ENCODE measurements at places on chromosomes 11 and 22.

GRCh38 chr11:34303028-34303570 is 54.7 kb downstream of the ABTB2 start:
- no peak for DNase-seq

- DNase-seq = no peak
These were observed 645.6 kb upstream of the LUZP2 start for GRCh38 chr11:23851216-23851615.

GRCh38 chr11:64220271-64220670 is 5.7 kb downstream of the TRPT1 start:
- no peak for DNase-seq

DNA sequence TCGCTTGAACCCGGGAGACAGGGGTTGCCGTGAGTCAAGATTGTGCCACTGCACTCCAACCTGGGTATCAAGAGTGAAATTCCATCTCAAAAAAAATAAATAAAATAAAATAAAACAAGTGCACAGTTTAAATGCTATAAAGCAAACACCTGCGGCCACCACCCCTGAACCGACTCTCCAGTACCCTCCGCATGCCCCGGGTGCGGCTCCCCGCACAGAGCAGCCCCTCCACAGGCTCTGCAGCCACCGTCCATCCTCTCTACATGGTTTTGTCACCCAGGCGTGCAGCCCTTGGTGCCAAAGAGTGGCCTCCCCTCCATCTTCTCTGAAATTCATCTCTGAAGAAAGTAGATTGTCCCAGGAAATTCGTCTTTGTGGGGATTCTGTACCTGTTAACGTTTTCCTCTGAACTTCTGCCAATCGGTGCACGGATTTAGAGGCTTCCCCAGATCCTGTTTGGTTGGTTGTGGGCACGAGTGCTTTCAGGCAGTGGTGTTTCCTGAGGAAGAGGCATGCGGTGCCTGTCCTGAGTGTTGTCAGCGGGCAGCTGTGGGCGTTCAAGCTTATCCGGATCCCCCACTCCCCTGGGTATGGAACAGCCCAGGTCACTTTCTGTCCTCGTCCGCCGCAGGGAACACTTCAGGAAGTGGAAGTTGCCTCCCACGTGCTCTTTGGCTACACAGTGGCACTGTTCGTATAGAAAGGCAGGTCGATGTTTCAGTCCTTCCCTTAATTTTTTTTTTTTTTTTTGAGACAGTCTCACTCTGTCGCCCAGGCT is 4.1 kb downstream of the MIOX start:
- no peak for DNase-seq

DNA sequence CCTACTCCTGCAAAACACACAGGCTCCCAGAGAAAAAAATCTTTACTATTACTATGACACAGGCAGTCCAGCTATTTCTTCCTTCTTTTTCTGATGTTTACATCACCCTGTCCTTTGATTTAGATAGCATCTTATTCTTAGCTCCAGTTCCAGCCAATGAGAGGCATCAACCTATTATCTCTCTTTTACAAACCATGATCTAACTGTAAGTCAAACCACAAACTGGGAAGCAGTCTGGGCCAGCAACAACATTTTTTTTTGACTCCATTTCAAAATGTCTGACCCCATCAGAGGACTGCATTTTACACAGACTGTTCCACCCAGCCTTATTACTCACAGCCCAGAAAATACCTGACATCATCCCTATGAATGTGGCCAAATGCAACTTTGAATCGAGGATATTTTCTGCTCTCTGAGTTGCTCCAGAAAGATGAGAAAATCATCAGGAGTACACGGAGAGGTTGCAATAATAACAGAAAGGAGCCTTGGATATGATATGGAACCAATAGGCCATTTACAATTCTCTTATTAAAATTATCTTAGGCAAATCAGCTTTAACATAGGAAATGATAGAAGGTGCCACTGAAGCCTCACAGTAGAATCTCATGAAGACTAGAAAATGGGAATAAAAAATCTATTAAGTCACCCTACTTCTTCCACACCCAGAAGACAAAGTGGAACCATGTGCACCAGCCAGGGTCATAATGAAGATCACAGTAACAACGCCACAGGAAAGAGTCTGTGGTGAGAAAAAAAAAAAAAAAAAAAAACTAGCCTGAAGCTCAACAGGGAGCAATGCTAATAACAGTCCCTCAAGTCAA is 21.2 kb downstream of the TBRG1 start:
- no peak for DNase-seq

- DNase-seq = peak; percentile 36
These were observed at the start of gene CDC42EP2 for GRCh38 chr11:65314501-65315203. Gene CDC42EP2, plus strand, starts transcription at chr11:65314866. Its CDS starts 6,033 bp downstream, at chr11:65320899.

DNA sequence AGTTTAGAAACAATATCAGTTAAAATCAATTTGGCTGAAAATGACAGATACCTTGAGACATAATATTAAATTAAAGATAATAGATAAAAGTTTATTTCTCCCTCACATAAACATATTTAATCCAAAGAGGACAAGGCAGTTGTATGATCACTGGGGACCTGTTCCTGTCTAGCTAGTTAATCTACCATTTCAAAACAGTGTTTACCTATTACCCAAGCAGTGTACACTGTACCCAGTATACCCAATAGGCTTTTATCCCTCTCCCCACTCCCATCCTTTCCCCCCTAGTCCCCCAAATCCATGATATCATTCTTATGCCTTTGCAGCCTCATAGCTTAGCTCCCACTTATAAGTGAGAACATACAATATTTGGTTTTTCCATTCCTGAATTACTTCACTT is 229.7 kb upstream of the LARGE1 start:
- no peak for DNase-seq
